Stimulated activated CD8-positive, alpha-beta memory T cell treated with anti-CD3 and anti-CD28 coated beads, Interleukin-15, amount 100 ng/mL, for 24 hours (primary cell): ENCODE measurements at places on chromosomes 12 and 14.

GRCh38 chr12:20832911-20833310, 22.4 kb downstream of the SLCO1B3 start:
- DNase-seq: no peak

GRCh38 chr14:89343356-89343755, 73.7 kb downstream of the FOXN3 start:
- DNase-seq: no peak

- DNase-seq: no peak
These were observed 4.4 kb upstream of the HCFC2 start for GRCh38 chr12:104059963-104060362.

DNA sequence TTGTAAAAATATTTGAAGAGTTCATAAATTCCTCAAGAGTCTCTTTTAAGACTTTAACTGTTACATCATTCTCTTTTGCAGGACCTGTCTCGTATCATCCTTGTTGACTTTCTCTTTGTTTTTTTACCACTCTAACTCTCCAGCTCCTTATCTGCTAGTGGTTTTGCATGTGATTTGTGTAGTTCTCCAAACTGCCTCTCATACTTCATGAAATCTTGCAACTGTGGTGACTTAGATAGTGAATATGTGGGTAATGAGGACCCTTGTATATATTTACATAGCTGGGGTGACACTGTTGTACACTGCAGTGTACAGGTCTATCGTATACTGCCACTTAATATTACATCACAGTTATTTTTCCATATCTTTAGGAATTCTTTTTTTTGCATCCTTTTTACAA, 40.2 kb upstream of the EMP1 start:
- DNase-seq: no peak

- no peak for DNase-seq
These were observed 276.9 kb downstream of the ALG10 start for GRCh38 chr12:34298971-34299801.
